ENCODE measurements at places on chromosomes 6 and 20.

DNA sequence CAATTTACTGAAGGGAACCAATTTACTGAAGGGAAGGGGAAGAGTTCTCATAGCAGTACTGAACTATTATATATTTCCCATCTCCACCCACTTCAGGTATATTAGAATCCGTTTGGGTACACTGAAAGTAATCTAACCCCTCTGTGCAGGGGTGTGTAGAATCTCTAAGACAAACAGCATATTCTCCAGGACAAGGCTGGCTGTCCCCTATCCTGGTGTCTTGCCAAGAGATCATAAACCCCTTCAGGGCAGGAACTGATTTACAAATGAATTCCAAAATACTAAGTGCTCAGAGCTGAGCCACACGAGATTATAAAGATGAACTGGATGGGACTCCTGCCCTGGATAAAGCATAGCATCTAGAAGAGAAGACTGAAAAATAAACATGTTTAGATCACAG, 9.2 kb downstream of the ASF1A start:
- DNase-seq: no peak

- DNase-seq: no peak
Measured at GRCh38 chr6:134934793-134935485, 15.0 kb downstream of the ALDH8A1 start.

DNA sequence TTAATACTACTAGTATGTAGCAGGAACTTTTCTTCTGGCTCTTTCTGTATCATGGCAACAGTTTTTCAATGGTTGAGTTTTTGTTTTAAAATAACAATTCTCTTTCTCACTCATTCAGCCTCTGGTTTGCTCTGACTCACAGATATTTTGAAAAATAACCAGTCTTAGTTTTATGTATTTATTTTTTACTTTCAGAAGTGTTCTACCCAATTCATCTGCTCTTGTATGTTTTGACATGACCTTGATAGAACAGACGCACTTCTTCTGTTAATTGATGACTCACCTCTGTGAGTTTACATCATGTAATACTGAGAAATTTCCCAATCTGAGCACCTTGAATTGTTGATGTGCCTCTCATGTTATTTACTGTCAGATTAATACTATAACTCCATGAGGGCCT, 178.9 kb downstream of the SASH1 start:
- DNase-seq: no peak

DNA sequence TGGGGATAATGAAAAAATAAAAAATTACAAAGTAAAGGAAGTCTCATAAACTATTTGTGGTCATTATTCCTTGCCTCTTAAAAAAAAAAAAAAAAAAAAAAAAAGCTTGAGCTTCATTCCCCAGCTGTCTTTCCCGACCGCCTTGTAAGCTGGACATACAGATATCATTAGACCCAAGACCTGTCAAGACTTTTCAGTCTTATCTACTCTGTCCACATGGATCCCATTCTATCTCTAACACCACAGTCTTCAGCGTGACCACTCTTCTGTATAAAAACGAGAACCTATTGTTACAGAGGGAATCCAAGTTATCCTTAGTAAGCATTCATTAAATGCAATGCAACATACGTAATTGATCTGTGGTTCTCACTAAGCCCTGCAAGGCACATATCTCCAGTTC, 423.5 kb downstream of the MEI4 start:
- no peak for DNase-seq

DNA sequence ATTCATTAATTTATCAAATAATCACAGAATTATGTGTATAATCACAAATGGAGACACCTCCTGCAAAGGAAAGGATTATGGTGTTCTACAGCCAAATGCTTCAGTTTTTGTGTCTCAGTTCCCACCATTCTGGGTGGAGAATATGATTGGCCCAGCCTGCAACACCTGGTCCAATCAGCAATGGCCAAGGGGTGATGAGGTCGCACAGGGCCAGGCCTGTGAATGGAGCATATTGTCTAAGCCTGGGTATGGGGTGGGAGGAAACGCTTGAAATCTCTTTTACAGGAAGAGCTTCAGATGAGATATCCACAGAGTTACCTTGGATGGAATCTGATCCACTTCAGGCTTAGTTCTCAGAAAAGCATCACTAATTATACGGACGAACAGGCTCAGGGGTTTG, 271.6 kb downstream of the DHX35 start:
- no peak for DNase-seq

DNA sequence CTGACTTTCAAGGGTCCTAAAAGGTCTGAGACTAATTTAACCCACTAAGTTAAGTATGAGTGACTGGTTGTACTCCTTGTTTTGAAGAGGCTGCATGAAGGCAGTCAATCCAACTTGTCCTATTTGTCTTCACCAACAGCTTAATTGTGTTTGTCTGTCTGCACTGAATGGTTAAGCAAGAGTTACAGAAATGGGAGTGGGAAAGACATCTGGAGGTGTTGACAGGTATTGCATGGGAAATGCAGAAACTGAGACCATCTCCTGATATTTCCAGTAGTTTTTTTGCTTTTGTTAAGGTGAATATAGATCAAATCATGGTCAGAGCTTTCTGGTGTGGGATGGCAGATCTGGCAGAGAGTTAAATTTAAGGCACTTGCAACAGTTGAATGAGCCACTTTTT, 6.5 kb downstream of the FUT9 start:
- no peak for DNase-seq

DNA sequence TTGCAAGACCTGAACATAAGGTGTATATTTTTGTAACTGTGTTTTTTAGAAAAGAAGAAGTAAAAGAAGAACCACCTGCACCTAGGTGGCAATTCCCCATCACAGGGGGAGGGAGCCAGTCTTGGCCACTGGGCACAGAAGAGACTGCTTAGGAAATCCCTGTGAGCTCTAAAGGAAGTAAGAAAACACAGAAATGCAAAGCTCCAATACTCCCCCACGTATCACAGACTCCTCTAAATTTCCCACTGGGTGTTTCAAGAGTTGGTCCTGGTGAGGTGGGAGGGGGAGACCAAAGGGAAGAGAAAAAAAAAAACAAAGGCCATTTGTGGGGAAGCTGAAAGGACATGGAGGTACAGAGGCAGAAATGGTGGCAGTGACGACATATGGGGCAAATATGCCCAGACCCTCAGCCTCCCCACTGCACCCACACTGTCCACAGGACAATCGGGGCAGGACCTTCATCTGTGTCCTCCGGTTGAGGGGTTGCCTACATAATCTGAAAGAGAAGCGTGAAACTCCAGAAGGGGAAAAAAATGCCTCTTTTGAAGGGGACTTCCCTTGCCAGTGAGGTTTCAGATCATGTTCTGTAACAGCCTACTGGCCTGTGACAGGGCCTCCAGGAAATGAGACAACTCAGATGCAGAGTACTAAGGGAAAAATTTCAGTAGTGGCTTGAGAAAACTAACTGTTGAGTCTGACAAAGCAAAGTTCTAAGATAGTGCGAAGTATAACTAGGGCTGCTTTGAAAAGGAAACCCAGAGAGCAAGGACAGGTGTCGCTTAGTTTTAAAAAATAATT, 226.2 kb upstream of the MARCKS start:
- DNase-seq: peak; percentile 18

DNA sequence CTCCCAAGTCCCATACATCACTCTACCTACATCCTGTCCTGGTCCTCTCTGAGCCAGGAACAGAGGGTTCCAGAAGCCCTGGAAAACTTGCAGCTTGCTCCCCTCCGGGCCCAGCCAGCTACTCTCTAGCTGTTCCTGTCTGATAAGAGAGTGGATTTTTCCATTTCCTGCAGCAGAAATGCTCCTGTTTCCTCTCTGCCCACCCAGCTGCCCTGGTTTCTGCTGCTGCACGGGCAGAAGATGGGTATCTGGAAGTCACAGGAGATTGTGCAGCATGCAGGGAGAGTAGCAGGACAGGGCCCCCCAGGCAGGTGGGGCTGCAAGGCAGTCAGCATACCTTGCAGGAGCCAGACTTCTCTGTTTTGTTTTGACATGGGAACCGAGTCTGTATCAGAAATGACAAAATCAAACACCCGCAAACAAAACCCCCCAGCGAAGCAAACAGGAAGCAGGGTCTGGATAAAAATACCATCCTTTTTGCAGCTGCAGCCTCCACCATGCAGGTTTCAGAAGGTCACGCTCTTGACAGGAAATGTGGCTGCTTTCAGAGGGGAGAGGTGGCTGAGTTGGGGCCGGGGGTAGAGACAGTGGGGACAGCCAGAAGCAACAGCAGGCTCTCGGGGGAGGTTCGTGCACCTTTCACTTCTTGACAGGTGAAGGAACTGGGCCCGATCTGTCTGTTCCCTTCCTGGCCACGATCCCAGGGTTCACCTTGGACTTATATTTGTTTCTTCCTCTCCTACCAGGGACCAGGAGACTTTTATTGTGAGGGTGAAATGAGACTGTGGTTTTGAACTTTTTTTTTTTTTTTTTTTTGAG, 50.8 kb upstream of the FAM83D start:
- DNase-seq: peak; percentile 69

DNA sequence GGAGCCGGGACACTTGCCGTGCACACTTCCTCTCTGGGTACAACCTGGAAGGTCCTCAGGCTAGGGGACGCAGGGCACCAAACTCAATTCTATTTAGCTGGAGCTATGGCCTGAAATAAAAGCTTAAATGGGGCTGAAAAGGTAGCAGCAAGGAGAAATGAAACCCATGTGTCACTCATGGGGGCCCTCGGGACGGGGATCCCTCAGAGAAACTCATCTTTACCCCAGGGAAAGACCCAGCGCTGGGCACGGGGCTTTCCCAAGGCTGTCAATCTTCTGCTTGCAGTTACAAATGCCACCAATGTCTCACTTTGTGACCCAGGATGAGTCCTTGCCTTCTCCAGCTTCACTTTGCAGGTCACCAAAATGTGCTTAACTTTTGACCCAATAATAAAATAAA, 16.5 kb downstream of the SNAI1 start:
- no peak for DNase-seq

- DNase-seq: no peak
Measured at GRCh38 chr6:122220254-122220653, 179.2 kb upstream of the HSF2 start.

- DNase-seq: no peak
Measured at GRCh38 chr20:49397525-49397924, 84.9 kb downstream of the KCNB1 start.

DNA sequence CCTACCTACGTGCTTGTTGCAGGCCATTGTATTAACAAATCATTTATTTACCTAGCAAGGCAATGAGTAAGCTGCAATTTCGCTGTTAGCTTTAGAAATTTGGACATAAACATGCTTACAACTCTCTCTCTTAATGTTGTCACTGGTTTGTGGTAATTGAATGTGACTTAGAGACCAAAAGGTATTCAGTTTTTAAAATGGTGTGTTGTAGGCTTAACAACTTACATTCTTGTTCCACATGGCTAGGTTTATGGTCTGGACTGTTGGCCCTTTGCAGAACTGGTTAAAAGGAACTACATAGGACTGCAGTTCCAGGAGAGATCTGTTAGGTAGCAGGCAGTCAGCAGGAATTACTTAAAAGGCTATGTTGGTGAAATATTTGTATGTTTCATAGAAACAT, 10.3 kb upstream of the CTAGE9 start:
- no peak for DNase-seq

DNA sequence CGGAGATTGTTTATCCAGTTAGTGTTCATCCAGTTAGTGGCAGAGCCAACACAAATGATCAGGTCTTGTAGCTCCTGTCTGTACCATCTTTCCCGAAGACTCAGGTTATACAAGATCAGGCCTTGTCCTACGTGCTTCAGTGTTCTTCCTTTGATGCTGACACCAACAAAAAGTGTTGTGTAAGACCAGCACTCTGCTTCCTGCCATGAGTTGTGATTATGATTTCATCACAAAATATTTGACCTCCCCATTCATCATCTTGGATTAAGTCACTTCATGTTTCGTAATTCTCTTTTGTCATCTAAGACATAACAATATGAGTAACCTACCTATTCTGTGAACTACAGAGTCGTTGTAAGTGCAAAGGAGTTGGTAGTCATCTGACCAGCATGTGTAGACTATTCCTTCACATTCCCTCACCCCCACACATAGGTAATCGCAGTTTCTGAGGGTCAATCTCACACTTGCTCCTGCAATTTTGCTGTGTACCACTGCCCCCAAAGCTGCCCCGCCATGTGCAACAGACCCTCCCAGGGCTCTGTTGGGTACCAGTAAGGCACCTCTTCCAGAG, 135.6 kb upstream of the SLC22A23 start:
- DNase-seq: no peak

GRCh38 chr6:141969201-141969600, 163.5 kb upstream of the GJE1 start:
- DNase-seq: no peak

- DNase-seq: no peak
Measured at GRCh38 chr6:41228096-41228495, at the start of gene TREML4. TREML4 (plus strand) TSS chr6:41228349; CDS start chr6:41228428, 79 bp downstream.

GRCh38 chr6:141467881-141468280, 664.8 kb upstream of the GJE1 start:
- DNase-seq: no peak

- DNase-seq: no peak
Measured at GRCh38 chr6:2117447-2117846, 128.0 kb downstream of the GMDS start.

DNA sequence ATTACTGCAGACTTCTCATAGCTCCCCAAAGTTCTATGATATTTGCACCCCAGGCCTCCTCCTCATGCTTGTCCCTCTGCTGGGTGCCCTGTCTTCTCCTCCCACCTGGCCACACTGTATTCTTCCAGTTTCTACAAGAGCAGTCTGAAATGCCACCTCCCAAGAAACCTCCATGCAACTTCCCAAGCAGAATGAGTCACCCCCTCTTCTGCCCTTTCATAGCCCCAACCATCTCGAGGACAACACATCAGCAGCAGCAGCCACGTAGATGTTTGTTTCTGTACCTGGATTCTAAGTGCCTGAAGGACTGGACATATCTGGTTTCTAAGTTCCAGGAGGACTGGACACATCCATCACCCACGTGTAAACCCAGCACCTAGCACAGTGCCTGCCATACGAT, 6.6 kb upstream of the ULBP2 start:
- DNase-seq: no peak

- DNase-seq: no peak
Measured at GRCh38 chr6:113068570-113068969, 721.4 kb downstream of the RFPL4B start.

DNA sequence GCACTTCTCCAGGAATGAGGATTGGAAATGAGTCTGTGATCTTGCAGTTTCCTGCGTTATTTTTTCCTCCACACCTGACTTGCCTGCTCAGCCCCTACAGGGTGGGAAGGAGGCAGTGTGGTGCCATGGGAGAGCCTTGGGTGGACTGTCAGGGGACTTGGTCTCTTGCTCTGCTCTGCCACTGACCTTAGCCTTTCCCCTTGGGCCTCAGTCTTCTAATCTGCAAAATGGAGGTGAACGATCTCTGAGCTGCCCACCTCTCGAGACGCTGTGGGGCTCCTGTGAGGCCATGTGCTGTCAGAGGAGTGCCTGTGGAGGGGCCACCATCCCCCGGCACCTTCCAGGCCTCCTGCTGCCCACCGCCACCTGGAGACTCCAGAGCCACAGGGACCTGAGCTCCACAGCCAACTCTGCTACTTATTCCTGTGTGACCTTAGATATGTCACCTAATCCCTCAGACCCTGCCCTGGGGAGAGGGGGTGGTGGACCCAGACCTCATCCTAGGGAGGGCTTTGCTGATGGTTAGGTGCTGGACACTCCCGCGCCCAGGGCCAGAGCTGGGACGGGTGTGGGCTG, 45.8 kb upstream of the MLN start:
- DNase-seq: no peak

- no peak for DNase-seq
Measured at GRCh38 chr6:74936886-74937285, 269.0 kb downstream of the COL12A1 start.

Measured in activated CD4-positive, alpha-beta T cell treated with anti-CD3 and anti-CD28 coated beads, Interleukin-2, amount 10 ng/mL, durations not matched to agents 7 days and 5 days (primary cell).